RPMI8226 (cell line): ENCODE measurements at places on chromosomes 12 and 14.

DNA sequence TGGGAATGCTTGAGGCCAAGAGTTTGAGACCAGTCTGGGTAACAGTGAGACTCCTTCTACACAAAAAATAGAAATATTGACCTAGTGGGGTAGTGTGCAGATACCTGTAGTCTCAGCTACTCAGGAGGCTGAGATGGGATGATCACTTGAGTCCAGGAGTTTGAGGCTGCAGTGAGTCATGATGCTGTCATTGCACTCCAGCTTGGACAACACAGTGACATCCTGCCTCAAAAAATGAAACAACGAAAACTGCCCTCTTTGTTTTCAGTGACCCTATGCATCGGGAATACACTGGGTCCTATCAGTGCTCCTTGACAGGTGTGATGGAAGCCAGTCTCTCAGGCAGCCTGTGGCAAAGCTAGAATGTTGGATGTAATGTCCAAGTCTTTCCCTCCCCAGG lies 311.5 kb upstream of the OR4E1 start:
- DNase-seq: no peak

DNA sequence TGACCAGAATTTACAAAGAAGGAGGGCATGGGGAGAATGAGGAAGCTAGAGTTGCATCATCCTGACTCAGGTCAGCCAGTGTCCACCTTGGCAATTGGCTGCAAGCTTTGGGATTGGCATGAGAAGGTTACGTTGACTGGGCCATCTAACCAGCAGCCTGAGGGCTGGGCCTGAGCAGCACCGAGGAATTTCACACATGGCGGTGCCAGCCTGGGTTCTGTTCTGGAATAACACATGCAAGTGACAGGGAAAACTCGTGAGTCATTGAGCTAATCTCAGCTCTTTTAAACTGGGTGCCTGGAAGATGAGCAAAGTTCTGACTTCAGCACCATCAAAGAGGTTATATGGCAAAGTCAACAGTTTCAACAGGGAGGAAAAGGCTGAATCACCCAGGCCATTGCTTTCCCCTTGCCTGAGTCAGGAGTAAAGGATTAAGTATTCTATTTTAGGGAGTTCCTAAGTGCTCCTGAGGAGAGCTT lies 543.2 kb upstream of the TBX3 start:
- no peak for DNase-seq

GRCh38 chr12:122123051-122123760 lies 44.6 kb downstream of the MLXIP start:
- DNase-seq: peak; percentile 70

DNA sequence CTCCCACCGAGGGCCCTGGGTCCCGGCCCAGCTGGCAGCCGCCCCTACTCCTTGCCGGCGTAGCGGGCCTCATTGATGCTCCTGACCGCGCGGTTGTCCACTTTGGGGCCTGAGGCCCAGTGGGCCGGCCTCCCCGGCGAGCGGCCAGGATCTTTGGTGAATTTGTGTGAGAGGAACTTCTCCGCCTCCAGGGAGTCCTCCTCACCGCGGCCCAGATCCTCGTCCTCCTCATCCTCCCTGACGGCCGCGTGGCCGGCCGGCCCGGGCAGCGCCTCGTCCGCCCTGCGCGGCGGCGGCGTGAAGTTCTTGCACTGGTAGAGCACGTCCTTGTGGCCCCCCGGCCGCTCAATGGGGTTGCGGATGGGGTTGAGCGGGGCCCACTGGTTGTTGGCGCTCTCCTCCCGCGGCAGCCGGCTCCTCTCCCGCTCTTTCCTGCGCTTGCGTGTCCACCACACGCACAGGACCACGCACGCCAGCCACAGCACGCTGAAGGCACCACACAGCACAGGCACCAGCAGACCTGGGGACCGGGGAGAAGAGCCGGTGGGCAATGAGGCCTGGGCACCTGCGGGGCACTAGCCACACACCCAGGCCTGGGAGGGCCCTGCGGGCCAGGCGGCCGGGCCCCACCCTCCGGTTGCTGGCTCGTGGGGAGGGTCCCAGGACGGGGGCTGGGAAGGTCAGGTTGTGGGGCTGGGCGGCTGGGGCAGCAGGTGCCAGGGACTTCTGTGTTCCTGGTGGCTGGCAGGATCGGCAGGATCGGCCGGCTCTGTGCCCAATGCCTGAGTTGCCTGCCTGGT lies 25.7 kb downstream of the JAG2 start:
- DNase-seq: no peak

- DNase-seq: no peak
Observed at GRCh38 chr14:88324930-88325329, 1.9 kb upstream of the KCNK10 start.

- DNase-seq: no peak
Observed at GRCh38 chr14:68956724-68957123, 22.4 kb downstream of the ACTN1 start.
